Stimulated activated CD4-positive, alpha-beta T cell treated with anti-CD3 and anti-CD28 coated beads, TNF-alpha, amount 100 ng/mL, for 4 hours (primary cell): ENCODE measurements at places on chromosomes 2 and 18.

GRCh38 chr2:25304321-25304720 lies 37.4 kb downstream of the DNMT3A start:
- no peak for DNase-seq

DNA sequence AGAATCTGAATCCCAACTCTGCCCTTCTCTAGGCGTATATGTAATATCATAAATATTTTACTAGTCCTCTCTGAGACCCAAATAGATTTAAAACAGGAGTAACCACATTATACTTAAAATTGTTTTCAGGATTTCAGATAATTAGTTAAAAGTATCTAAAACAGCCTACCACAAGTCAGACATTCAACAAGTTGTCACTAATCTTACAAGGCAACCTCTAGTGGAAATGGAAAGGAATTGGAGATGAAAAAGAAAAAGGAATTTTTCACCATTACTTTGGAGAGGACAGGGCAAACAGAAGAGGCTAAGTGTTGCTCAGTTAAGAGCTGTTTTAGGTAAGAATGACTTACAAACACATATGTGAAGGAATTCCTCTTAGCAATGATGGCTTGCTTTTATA lies 11.4 kb downstream of the CUL3 start:
- DNase-seq = no peak

- no peak for DNase-seq
Observed at GRCh38 chr2:156333274-156333950, 891 bp upstream of the NR4A2 start.

DNA sequence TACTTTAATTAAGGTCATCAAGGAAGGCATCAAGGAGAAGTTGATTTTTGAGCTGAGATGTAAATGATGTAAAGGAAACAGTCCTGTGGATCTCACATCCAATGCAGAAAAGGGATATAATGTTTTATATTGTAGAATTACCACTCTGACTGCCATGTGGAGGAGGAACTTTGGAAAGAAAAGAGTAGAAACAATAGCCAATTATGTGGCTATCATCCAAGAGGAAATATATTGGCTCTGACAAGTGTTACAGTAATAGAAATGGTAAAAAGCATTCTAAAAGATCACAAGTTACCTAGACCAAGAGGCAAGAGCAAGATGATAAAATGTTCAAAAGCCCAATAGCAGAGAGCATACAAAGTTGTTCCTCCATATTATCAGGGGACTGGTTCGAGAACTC lies 26.8 kb downstream of the BARD1 start:
- DNase-seq = no peak

- no peak for DNase-seq
Observed at GRCh38 chr2:229220254-229220653, 50.8 kb downstream of the PID1 start.

- no peak for DNase-seq
Observed at GRCh38 chr18:10169064-10169562, 255.3 kb downstream of the VAPA start.

- DNase-seq = no peak
Observed at GRCh38 chr2:86135653-86136052, 29.6 kb downstream of the PTCD3 start.

DNA sequence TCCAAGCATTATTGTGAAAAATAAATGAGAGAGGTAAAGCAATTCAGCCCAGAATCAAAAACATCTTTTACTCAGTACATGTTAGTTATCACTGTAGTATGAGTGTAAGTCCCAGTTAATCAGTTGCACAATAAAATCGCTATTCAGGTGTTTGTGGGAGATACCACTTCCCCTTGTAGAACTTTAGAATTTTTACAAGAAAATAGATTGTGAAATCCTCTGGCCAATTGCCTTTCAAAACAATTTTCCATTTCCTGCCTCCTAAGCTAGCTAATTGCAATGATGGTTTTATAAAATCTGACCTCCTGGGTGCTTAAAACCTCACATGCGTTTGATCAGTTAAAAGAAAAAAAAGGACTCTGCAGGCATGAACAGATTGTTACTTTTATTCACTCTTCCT lies 332.5 kb downstream of the PID1 start:
- DNase-seq = no peak

DNA sequence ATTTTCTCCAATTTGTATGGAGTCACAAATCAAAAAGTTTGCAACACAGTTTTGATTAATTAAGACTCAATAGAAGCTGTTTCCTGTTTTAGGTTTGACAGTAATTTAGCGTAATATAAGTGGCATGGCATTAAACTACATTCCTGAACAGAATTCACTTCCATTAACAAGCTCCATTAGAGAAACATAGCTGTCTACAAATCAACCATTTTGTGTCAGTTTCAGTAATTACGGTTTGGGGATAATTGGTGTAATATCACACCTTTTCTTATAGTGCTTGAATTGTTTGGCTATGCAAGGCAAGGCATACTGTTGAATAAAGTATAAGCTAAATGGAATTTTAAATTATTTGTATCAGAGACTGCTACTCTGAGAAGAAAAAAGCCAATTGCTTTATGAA lies 585.5 kb downstream of the CBLN2 start:
- DNase-seq = no peak

- no peak for DNase-seq
Observed at GRCh38 chr18:53135654-53136053, 795.7 kb downstream of the DCC start.

GRCh38 chr2:236968101-236968879 lies 117.4 kb upstream of the COPS8 start:
- DNase-seq = no peak

- DNase-seq = peak; percentile 59
Observed at GRCh38 chr2:112623913-112624777, 21.6 kb upstream of the SLC20A1 start.

GRCh38 chr2:38298539-38298938 lies 78.5 kb downstream of the ATL2 start:
- DNase-seq = no peak
